ENCODE measurements at places on chromosomes 3 and 15.
A peak's percentile ranks its signal among the peaks of the same experiment; 100 is the strongest.

GRCh38 chr3:4976109-4976508 lies 3.1 kb upstream of the BHLHE40 start:
- peak; percentile 21 for DNase-seq

DNA sequence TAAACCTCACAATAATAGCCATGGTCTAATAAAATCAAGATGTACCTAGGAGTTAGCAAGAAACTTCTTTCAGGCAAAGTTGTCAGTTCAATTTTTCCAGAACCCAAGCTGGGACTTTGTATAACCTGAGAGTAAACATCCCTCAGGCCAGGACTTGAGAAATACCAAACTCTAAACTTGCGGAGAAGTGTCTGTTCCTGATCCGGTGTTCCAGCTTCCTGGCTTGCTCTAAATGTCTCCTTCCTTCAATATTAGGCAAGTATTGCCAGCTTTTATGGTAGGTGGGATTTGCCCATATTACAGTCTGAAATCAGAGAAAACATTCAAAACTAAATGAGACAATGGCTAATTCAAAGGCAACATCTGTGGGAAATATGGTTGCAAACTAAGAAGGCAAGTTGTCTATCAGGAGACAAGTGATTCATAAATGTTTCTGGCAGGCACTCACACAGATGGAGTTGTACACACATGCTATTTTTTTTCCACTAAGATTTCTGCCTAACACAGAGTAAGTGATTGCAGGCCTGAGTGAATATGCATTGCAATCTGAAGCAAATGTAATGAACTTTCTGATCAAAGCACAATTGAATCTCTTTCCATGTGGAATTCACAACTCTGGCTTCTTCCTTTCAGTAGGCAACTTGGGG lies 88.3 kb upstream of the COL8A1 start:
- DNase-seq, result no peak

DNA sequence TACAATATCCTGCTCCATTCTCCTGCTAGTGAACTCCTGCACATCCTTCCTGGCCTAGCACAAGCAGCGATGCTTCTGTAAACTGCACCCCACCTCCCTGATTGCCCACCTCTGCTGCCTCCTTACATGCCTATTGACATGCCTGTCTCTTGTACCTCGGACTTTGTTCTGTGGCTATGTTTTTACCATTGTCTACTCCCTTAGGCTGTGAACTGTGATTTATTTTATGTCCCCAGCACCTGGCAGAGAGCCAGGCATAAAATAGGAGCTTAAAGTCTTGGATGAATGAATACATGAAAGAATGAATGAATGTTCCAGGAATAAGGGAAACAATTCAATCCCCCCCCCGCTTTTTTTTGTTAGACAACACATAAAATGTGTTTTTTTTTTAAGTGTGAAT lies 210.0 kb downstream of the MYRIP start:
- DNase-seq, result no peak

- no peak for DNase-seq
Observed at GRCh38 chr3:38603731-38604131, 45.8 kb downstream of the SCN5A start.

GRCh38 chr3:138445236-138445635 lies 10.8 kb downstream of the ESYT3 start:
- no peak for DNase-seq

GRCh38 chr3:64612916-64613526 lies 74.8 kb downstream of the ADAMTS9 start:
- DNase-seq, result no peak

GRCh38 chr3:152183473-152183872 lies 85.3 kb upstream of the MBNL1 start:
- no peak for DNase-seq

DNA sequence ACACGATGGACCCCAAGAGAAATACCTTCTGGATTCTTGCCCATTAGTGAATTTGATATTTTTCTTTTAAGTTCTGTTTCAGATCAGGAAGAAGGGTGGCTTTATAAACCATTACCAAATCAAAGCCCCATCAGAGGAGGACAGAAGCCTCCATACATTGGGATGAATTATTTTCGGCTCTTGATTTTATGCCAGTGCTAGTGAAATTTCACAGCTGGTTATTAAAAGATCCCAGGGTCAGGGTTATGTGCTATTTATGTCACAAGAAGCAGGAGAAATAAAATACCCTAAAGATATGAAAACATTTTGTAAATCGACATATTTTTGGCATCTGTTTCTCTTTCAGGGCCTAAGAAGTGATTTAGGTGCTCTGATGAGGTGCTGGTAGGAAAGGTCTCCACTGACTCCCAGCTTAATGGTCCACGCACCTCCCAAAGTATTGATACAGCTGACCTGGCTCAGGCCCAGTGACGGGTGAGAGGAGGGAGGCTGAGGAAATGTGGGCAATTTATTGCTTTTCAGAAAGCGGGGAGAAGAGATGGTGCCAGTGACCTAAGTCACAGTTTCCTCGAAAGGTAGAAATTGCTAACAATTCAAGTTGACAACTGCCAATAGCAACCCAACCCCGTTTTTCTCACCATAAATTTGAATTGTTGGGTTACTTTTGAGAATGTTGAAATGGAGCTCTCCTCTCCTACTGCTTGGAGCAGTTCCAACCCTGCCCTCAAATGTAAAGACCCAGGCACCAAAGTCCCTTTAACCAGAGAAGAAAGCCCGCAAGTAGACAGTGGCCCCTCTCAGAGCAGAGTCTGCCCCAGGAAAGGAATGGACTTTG lies 315.6 kb upstream of the NR2E3 start:
- DNase-seq, result no peak

DNA sequence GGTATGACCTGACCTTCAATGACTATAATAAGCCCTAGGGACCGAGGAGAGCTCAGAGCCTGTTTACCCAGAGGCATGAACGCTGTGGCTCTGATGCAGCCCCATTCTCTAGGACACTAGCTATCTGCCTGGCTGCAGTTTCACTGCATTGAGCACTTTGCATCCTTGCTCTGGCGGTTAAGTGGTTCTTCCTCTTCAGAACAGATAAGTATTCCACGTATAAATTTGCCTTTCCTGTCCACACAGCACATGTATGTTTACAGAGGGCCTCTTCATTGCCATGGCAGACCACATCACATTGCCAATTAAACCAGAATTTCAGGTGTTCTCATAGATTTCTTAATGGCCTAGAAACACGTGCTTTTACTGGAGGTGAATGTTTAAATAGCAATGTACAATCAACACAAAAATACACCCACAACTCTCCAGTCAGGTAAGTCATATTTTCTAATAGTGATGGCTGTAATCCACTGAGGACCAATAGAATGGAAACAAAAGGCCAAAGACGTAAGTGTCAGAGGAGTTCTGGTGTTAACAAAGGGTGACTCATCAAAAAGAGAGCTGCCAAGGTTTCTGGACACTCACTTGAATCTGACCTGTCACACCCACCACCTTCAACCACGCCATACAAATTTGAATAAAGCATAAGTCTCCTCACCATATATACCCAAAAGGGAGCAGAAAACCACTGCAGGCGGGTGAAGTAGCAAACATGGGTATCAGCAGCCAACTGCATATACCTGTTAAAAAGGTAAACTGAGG lies 553.4 kb downstream of the OCA2 start:
- DNase-seq, result no peak

DNA sequence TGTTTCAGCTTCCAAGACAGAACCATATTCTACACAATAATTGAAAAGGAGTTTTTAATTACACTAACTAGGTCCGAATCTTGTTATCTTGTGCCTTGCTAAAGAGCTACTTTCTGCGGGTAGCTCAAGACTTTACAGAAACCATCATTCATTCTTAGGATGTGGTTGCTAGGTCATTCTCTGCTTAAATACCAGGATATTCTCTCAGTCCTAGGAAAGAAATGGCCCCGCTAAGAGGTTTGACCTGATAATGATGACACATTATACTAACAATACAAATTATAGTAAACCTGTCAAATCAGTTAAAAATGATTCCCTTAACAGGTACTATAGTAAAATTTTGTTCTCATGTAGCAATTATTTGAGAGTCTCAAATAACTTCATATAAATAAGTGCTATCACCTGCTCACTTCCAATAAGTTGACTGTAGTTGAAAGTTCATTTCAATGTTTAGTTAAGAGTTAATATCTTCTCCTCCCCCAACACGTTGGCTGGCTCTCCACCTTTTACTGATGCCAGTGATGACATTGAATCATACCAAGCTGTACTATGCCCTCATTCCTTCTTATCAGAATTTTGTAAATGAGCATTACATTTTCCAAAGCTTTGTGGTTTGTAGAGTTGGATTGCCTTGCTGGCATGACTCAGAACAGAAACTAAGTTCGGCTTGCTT lies 3.6 kb upstream of the C3orf85 start:
- no peak for DNase-seq

- no peak for DNase-seq
Observed at GRCh38 chr15:75817138-75817935, 25.9 kb upstream of the UBE2Q2 start.

- no peak for DNase-seq
Observed at GRCh38 chr3:185397676-185398075, 34.7 kb downstream of the MAP3K13 start.

- no peak for DNase-seq
Observed at GRCh38 chr3:72560846-72561675, 287.2 kb downstream of the SHQ1 start.

Measured in stimulated activated CD4-positive, alpha-beta T cell treated with anti-CD3 and anti-CD28 coated beads, Interleukin-15, amount 100 ng/mL, for 1 hour (primary cell).